RKO (cell line): ENCODE measurements at places on chromosomes 6 and 20.

- no peak for DNase-seq
These were observed 68.1 kb downstream of the LRRC1 start for GRCh38 chr6:53862662-53863462.

DNA sequence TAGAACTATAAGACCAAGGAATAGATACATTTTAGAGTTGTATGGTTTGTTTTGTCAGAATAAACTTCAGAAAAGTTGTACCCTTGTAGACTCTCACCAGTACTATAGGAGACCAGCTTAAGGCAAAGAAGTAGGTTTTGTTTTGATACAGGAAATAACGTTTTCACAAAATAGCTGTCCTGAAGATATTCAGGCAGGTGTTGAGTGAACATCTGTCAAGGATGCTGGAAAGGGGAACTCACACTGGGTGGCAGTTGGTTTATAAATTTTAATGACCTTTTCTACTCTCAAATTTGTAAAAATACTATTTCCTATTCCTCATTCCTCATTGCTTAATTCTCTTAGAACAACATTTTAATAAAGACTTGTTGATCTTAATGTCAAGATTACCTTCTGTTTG lies 174.0 kb upstream of the MAN1A1 start:
- DNase-seq, result no peak

- no peak for DNase-seq
These were observed 114.2 kb upstream of the JARID2 start for GRCh38 chr6:15131651-15132061.

DNA sequence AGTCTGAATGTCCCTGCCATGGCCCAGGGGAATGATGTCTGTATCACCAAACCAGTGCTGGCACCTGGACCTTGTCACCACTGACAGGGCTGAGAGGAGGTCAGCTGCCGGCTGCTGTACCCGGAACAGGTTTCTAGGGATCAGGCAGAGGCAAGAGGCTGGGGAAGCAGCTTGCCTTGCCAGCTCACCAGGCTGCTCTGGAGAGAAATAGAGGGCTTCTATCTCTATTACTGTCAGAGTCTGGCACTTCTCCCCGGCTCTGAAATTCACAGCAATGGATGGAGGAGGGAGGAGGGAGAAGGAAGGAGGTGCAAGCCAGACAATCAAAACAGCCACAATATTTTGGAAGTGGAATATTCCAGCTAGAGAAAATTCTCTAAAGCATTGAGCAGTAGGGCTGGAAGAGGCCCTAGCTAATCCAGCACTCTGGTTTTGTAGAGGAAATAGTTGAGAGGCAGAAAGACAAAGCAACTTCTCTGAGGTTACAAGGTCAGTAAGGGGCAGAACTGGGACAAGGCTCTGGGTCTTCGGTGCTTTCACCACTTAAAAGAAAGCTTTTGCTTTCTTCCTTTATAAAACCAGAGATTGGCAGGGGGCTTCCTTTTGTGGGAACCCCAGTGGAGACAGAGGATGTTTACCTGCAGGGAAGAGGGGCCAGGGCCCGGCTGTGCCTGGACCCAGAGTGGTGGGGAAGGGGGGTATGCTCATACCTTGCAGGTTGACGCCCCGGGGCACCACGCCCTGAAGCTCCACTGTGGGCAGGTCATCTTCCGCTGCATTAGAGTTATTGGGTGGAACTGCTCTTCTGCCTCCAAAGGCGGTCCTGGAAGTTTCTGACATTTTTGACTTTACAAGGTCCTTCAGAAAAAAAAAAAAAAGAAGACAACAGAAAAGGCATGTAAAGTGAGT lies 2.4 kb downstream of the F13A1 start:
- DNase-seq, result no peak

DNA sequence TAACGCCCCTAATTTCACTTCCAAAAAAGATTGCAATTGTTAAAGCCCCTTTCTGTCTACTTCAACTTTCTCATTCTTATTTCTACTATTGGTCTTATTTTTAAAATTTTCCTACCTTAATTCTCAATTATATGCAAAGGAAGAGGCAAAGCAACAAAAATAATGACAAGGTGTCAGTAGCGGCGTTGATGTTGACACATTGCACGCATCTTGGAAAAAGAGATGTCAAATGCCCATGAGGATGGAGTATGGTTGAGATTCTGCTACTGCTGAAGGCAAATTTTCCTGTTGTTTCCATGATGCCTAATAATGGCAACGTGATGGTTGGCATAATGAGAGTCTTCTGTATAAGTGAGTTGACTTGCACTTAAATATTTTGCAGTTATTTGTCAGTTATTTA lies 258.9 kb downstream of the CDKAL1 start:
- no peak for DNase-seq
